ENCODE measurements at places on chromosomes 13 and 19.

DNA sequence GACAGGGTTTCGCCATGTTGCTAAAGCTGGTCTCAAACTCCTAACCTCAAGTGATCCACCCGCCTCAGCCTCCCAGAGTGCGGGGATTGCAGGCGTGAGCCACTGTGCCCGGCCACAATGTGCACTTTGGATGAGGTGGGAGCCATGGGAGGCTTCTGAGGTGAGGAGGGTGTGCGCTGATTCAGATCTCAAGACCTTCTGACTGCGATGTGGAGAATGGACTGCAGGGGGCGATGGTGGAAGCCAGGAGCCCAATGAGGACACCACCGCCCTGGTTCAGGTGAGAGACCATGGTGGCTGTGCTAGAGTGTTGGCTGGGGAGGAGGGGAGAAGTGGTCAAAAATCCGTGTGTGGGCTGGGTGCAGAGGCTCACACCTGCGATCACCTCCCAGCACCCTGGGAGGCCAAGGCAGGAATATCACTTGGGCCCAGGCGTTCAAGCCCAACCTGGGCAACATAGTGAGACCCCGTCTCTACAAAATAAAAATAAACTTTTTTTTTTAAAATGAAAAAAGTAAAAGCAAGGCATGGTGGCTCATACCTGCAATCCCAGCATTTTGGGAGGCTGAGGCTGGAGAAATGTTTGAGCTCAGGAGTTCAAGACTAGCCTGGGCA, 5.6 kb downstream of the INAFM1 start:
- DNase-seq, result peak; percentile 56

- peak; percentile 24 for DNase-seq
These were observed 46.9 kb upstream of the VSTM2B start for GRCh38 chr19:29478578-29479565.

- no peak for DNase-seq
These were observed 1203.3 kb downstream of the UQCRFS1 start for GRCh38 chr19:28009696-28010095.

GRCh38 chr13:48890391-48890790, 85.3 kb upstream of the FNDC3A start:
- DNase-seq, result no peak

DNA sequence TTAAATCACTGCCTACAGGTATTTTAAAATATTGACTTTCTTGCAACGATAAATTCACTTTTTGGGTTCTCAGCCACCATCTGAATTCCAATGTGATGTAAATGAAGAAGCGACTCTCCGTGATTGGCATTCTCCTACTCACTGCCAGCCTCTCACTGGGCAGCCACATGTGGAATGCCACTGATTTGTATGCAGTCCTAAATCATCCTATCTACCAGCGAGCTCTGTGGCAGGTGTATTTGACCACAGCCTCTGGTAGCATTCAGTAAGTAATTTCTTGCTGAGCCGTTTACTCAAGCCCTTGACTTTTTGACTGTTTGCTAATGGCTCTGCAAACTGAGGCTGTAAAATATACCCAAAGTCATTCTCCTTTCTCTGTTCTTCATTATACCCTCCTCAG, 559.0 kb upstream of the SLC10A2 start:
- DNase-seq, result no peak
